ENCODE measurements at places on chromosomes 6 and 20. TPM values are rescaled to one million over a fixed set of nuclear protein-coding genes. Genes with fewer than 3 reads are reported as not detected.

- no peak overlapping the region for H3K4me3 ChIP-seq
- H3K4me1 ChIP-seq: no peaks in the 10 kb centered on the region
- H3K27ac ChIP-seq: no peak overlapping the region
- no peaks in the 10 kb centered on the region for H3K27me3 ChIP-seq
- no peak for DNase-seq
Measured at GRCh38 chr20:59785669-59785959, 147.8 kb downstream of the SYCP2 start.

GRCh38 chr6:117573006-117573680, 29.2 kb downstream of the GOPC start:
- H3K4me3 ChIP-seq: no peak overlapping the region
- H3K27ac ChIP-seq: no peak overlapping the region
- no peaks in the 10 kb centered on the region for H3K4me1 ChIP-seq
- H3K36me3 ChIP-seq: peaks cover 68% of the 10 kb centered on the region
- no peaks in the 10 kb centered on the region for H3K27me3 ChIP-seq

- peaks cover 16% of the 10 kb centered on the region for H3K4me1 ChIP-seq
- DNase-seq: no peak
- H3K4me3 ChIP-seq: no peak overlapping the region
- H3K36me3 ChIP-seq: peaks cover 81% of the 10 kb centered on the region
- H3K27me3 ChIP-seq: no peaks in the 10 kb centered on the region
Measured at GRCh38 chr20:47262365-47263013, 94.0 kb downstream of the ZMYND8 start.

DNA sequence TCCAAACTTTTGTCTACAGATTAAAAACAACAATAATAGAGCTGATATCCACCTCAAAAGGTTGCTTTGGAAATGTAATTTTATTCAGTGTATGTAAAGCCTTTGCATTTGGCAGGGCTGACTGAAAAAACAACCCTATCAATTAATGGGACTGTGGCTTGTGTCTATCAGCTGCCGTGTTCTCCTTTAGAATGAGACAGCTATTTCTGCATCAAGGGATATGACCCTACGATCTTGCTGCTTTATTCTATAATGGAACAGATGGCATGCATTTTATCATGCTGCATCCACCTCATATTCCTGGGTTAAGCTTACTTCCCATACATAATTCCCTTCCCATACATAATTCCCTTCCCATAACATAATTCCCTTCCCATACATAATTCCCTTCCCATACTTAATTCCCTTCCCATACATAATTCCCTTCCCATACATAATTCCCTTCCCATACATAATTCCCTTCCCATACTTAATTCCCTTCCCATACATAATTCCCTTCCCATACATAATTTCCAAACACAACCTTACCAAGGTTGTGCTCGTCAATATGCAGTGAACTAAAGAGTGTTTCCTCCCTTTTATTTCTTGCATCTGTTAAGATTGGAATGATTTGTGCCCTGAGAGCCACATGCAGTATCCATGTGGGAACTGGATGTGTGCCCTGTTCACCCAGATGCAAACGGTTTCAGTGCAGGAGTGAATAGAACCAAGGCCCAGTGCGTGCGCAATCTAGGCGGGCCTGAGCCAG, 26.8 kb downstream of the SERPINB6 start:
- no peaks in the 10 kb centered on the region for H3K27me3 ChIP-seq
- peaks cover 35% of the 10 kb centered on the region for H3K36me3 ChIP-seq
- peaks cover 15% of the 10 kb centered on the region for H3K4me1 ChIP-seq
- DNase-seq: no peak
- H3K4me3 ChIP-seq: no peak overlapping the region

- no peaks in the 10 kb centered on the region for H3K4me1 ChIP-seq
- no peaks in the 10 kb centered on the region for H3K36me3 ChIP-seq
- no peak overlapping the region for H3K27ac ChIP-seq
- no peak overlapping the region for H3K4me3 ChIP-seq
- no peak for DNase-seq
Measured at GRCh38 chr6:165726290-165726875, 63.3 kb upstream of the PDE10A start.

DNA sequence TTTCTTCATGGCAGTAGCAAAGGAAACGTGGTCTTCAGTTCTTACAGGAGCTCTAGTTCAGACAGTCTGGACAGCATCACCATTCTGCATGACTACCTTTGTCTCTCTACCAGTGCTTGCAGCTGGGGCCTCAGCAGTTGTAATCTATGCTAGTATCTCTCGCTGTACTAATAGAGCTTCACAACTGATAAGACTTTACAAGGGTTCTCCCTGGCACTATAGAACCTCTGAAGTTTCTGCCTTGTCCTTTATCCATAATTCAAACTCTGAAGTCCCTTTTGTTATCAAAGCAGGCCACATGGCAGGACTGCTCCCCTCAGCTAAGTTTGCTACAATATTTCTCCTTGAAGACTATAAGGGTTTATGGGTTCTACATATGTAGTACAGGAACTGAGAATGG, 842.1 kb upstream of the ADGRB3 start:
- no peaks in the 10 kb centered on the region for H3K27me3 ChIP-seq
- H3K4me3 ChIP-seq: no peak overlapping the region
- H3K36me3 ChIP-seq: no peaks in the 10 kb centered on the region
- H3K4me1 ChIP-seq: no peaks in the 10 kb centered on the region

The SOBP gene
- total RNA-seq: 0.58 TPM

GRCh38 chr6:42224222-42225028, 6.8 kb upstream of the MRPS10 start:
- no peaks in the 10 kb centered on the region for H3K4me1 ChIP-seq
- H3K27ac ChIP-seq: no peak overlapping the region
- DNase-seq: no peak
- no peaks in the 10 kb centered on the region for H3K36me3 ChIP-seq
- no peaks in the 10 kb centered on the region for H3K27me3 ChIP-seq

- no peak for DNase-seq
- H3K27me3 ChIP-seq: no peaks in the 10 kb centered on the region
- H3K4me3 ChIP-seq: no peak overlapping the region
- peaks cover 17% of the 10 kb centered on the region for H3K36me3 ChIP-seq
Measured at GRCh38 chr6:111683749-111684267, 78.1 kb upstream of the TRAF3IP2 start.

Data from stomach (tissue), 19 donors.